Forelimb muscle (tissue), 1 donor: ENCODE measurements at places on chromosomes 1 and 21. TPM values are rescaled to one million over a fixed set of nuclear protein-coding genes. Genes with fewer than 3 reads are reported as not detected.

The PLPPR5 gene
- polyA plus RNA-seq, result 1.8 TPM

The C1orf105 gene
- polyA plus RNA-seq, result 142 TPM

The RGS21 gene
- polyA plus RNA-seq, result 0.08 TPM

The FAM151A gene
- 0.34 TPM for polyA plus RNA-seq

The MYOG gene
- 442 TPM for polyA plus RNA-seq

The SAMSN1 gene
- 1.4 TPM for polyA plus RNA-seq

The MMEL1 gene
- 0.39 TPM for polyA plus RNA-seq

The MEGF6 gene
- 10.2 TPM for polyA plus RNA-seq
